Activated CD4-positive, alpha-beta T cell treated with anti-CD3 and anti-CD28 coated beads for 24 hours (primary cell): ENCODE measurements at places on chromosomes 2 and 18.

GRCh38 chr2:228720895-228721294, 539.4 kb upstream of the SPHKAP start:
- DNase-seq: no peak

GRCh38 chr2:225112362-225113126, 70.3 kb upstream of the DOCK10 start:
- DNase-seq: no peak

GRCh38 chr2:4635289-4635688, 931.9 kb downstream of the DCDC2C start:
- no peak for DNase-seq

GRCh38 chr18:6145645-6146306, 250.5 kb upstream of the TMEM200C start:
- DNase-seq: no peak

- DNase-seq: no peak
Observed at GRCh38 chr2:234245945-234246344, 195.4 kb downstream of the SPP2 start.

GRCh38 chr2:160298960-160299359, 98.9 kb upstream of the ITGB6 start:
- DNase-seq: no peak

- DNase-seq: no peak
Observed at GRCh38 chr18:3265564-3266033, 3.7 kb downstream of the MYL12B start.

DNA sequence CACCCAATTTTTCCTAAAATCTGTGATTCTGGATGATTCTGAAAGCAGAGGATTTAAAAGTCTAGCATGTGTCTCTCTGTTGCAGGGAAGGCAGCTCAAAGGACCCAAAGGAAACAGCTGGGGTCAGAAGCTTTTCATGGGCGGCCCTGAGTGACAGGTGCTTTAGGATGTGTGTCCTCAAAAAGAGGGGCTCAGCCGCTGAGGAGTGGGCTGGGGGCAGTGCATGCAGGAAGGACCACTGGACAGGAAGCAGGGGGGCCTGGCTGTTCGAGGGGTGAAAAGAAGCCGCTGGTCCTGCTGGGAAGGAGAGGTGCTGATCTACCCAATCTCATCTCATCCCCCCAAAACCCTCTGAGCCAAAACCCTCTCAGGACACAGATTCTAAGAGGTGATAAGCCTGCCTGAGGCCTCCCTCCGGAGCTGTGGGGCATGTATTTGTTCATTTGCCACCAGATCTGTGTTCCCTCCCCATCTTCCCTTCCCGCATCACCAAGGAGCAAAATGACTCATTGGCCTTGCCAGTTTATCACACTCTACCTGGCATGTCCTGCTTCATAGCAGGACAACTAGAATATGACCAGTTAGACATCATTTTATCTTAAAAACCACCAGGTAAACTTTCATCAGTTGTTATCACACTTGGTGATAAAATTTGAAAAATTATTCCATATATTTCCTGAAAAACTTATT, 98.8 kb upstream of the MGAT4A start:
- no peak for DNase-seq

- no peak for DNase-seq
Observed at GRCh38 chr2:178933493-178933892, 116.4 kb downstream of the CCDC141 start.

- DNase-seq: no peak
Observed at GRCh38 chr18:58937071-58937886, 72.6 kb downstream of the ZNF532 start.

GRCh38 chr2:95392730-95393455, 9.6 kb upstream of the FAHD2A start:
- DNase-seq: no peak

- no peak for DNase-seq
Observed at GRCh38 chr2:15184491-15184890, 376.6 kb downstream of the NBAS start.

GRCh38 chr2:70181363-70181956, 9.4 kb downstream of the C2orf42 start:
- DNase-seq: no peak

- no peak for DNase-seq
Observed at GRCh38 chr2:45010702-45011012, 1.4 kb upstream of the SIX2 start.

DNA sequence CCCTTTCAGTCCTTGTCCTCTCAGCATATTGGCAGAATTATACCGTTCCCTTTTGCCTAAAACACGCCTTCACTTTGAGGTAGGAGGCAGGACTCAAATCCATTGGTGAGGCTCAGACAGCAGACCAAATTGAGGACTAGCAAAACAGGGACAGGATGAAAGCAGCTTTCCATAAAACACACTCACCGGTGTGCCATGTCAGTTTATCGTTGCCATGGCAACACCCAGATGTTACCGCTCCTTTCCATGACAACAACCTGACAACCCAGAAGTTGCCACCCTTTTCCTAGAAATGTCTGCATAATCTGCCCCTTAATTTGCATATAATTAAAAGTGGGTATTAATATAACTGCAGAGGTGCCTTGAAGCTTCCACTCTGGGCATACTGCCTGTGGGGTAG, 730.4 kb downstream of the METTL4 start:
- DNase-seq: no peak

GRCh38 chr2:237861875-237862527, 2.6 kb downstream of the RAMP1 start:
- no peak for DNase-seq

- no peak for DNase-seq
Observed at GRCh38 chr2:188819792-188820191, 154.4 kb upstream of the COL3A1 start.

GRCh38 chr2:229174794-229175496, 96.1 kb downstream of the PID1 start:
- no peak for DNase-seq

DNA sequence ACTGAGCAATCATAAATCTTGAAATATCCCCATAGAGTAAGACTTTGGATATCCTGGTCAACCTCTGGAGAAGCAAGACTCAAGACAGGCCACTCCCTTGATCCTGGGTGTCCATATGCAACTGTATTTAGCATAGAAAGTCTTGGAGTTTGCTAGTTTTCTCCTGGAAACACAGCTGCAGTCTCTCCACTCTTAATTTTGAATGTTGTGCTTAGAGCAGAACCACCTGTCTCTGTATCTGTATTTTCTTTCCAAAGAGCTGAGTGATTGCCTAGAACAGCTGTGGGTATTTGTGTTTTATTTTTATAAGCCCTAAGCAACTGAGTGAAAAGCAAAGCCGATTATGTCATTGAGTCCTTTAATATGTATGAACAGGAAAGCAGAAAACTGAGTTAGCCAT, 64.1 kb upstream of the ADAM23 start:
- DNase-seq: no peak

GRCh38 chr2:108923736-108924579, 65.1 kb downstream of the EDAR start:
- DNase-seq: no peak

DNA sequence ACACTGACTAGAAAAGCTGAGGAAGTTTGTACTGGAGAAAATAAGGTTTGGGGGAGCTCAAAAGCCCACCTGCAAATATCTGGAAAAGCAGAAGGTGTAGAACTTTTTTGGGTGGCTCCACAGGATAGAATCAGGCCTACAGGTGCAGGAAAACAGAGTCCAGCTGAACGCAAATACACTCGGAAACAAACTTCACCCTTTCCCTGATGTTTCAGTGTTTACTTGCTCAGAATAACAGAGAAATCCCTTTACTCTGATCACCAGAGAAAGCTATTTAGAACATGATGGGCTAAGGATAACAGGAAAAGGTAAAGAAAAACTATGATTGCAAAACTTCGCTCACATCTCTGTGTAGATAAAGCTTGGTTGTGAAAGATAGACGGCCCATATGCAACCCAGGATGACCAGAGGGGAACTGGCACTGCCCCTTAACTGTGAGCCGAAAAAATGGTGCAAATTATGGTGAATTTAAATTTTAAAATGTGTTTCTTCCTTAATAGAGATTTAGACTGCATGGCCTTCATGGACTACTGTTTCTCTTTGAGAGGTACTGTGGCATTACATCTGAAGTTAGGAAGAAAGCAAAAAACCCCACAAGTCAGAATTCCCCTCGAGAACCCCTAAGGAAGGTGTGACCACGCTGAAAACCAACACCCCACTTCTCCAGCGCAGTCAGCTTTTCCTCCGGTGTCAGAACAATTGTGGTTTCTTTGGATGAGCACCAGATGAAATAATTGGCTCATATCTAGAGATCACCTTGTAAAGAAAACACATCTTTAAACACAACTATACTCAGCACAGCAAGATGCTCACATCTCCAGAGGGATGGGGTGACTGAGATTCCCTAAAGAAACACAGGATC, 84.5 kb upstream of the TMEM247 start:
- DNase-seq: no peak

- no peak for DNase-seq
Observed at GRCh38 chr18:49273241-49273880, 187.1 kb downstream of the DYM start.

DNA sequence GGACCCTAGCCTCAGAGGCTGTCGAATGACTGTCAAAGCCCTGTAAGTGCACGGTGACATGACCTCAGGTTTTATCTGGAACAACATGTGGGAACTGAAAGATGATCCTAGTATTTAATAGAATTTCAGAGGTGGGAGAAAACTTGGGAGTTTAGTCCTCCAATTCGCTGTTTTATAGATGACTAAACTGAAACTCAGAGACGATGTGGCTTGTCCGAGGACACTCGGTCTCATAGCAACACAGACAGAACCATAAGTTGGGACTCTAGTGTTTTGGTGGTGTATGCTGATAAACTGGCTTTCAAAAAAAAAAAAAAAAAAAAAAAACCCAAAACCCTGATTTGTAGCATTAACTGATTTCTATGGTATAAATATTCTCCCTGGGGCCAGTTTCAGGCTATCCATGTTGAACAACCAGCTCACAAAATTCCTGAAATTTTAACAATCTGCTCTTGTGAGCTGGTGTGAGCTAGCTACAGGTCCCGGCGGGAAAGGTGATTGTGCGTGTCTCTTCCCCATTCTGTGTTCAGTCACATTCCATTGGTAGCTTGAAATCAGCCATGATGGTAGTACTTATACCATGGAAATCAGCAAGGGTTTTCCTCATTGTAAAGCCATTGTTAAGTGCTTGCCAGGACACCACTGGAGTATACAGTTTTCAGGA, 195.5 kb upstream of the EPAS1 start:
- DNase-seq: no peak

DNA sequence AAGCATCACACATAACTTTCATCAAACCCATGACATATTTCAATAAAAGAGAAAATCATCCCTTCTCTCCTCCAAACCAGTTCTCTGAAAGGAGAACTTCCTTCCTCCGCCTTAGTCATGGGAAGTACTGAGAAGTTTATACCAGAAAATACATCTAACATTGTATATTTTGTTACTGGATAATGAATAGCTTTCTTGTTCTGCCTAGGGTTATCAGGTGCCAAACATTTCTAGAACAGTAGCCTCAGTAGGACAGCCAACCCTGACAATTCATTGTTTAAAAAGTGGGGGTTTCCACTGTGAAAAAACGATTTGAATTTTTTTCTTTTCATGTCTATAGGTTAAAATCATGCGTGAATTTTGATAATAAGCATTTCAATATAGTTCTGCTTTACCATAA, 16.0 kb upstream of the DAW1 start:
- DNase-seq: no peak

DNA sequence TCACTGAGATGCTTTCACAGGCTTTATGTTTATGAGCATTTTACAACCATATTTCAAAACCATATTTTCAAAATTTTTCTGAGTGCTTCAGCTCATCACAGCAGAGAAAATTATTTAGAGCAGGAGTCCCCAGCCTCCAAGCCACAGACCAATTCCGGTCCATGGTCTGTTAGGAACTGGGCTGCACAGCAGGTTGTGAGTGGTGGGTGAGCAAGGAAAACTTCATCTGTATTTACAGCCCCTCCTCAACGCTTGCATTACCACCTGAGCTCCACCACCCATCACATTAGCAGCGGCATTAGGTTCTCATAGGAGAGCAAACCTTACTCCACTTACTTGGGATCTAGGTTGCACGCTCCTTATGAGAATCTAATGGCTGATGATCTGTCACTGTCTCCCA, 165.6 kb downstream of the SEPTIN10 start:
- no peak for DNase-seq

DNA sequence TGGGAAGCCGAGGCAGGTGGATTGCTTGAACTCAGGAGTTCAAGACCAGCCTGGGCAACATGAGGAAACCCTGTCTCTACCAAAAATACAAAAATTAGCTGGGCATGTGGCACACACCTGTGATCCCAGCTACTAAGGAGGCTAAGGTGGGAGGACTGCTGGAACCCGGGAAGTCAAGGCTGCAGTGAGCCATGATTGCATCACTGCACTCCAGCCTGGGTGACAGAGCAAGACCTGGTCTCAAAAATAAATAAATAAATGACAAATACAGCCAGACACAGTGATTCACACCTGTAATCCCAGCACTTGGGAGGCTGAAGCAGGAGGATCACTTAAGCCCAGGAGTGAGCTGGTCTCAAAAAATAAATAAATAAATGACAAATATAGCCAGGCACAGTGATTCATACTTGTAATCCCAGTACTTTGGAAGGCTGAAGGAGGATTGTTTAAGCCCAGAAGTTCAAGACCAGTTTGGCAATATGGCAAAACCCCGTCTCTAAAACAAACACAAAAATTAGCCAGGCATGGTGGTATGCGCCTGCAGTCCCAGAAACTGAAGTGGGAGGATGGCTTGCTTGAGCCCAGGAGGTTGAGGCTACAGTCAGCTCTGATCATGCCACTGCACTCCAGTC, 6.2 kb downstream of the KANSL3 start:
- no peak for DNase-seq

DNA sequence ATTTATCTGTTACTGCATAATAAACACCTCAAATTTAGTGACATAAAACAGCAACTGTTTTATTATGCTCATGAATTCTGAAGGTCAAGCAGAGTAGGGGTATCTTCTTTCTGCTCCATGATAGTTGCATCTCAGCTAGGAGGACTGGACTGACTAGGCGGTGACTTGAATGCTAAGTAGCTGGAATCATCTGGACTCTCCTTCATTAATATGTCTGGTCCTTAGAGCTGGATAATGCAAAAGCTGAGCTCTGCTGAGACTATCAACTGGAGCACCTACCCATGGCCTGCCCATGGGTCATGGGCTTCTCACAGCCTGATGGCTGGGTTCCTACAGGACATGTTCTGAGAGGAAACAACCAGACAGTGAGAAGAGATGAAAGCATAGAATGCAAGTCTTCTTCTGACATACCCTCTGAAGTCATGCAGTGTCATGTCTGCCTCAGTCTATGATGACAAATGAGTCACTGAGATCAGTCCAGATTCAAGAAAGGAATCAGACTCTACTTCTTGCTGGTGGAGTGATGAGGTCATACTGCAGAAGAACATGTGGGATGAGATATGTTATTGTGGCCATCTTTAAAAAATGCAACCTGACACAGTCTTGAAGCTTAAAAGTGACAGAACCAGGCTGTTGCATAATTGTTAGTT, 174.2 kb upstream of the OSR1 start:
- DNase-seq: no peak

GRCh38 chr2:204933735-204934374, 388.6 kb downstream of the PARD3B start:
- DNase-seq: no peak
